ENCODE measurements at places on chromosomes 12 and 14. TPM values are rescaled to one million over a fixed set of nuclear protein-coding genes. Genes with fewer than 3 reads are reported as not detected.

GRCh38 chr14:31395572-31396205 is 24.7 kb downstream of the HEATR5A start:
- peak; percentile 26 for DNase-seq

GRCh38 chr12:74598819-74599218 is 61.2 kb downstream of the ATXN7L3B start:
- DNase-seq, result peak; percentile 4

GRCh38 chr12:53625946-53626701 is at the start of gene ATF7:
Gene ATF7 (minus strand): TSS chr12:53626382. CDS start chr12:53601000, 25,382 bp downstream.
- DNase-seq, result peak; percentile 99

GRCh38 chr12:130668286-130669204 is 47.6 kb downstream of the RIMBP2 start:
- DNase-seq, result no peak

DNA sequence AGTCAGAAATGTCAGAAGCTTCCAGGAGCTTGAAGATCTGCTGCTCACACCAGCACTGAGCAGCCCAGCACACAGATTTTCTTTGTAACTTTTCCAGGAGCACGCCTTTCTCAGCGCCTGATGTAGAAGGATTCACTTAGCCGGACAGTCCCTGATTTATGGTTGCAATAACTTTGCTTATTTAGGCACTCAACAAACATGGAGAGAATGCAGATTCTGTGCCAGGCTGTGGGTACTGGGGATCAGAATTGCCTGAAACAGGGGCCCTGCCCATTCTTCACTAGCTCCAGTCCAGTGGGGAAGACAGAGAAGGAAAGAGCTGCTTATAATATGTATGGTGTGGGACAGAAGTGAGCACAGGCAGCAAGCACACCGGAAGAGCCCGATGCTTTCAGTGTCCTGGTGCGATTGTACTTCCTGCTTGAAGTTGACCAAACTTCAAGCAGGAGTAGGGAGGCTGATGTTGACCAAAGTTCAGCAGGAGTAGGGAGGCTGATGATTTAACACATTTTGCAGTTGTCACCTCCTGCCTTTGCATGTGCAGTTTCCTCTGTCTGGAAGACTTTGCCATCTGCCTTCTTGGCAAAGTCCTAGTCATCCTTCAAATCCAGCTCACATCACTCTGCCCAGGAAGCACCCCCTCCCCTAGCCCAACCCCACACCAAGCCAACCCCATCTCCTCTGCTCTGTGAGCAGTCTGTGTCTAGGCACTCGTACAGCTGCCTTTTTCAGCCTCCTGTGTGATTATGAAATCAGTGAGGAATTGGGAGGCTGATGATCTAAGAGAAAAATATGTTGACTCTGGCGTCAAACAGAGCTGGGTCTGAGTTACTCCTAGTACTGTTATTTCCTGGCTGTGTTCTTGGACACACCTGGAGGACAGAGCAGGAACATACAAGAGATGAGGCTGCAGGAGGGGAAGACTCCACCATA is 12.0 kb upstream of the PRIMA1 start:
- DNase-seq, result peak; percentile 25

- DNase-seq, result no peak
These were observed 1.6 kb downstream of the PPP4R4 start for GRCh38 chr14:94175747-94176146.

DNA sequence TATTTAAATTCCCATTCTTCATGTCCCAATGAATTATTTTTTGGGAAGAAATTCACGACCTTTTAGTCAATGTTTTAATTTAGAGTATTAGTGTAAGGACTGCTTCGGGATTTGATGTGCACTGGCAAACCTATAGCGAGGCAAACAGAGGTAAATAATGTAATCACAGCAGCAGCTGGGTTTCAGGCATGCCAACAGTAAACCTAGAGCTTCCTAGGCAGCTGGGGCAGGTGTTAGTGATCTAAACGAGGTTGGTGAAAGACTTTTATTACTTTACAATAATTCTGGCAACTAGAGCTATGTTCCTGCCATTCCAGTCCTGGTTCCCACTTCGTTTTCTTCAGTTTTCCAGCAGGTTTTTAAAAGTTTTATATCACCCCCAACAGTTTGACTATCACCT is 1036.4 kb upstream of the FOXG1 start:
- no peak for DNase-seq

GRCh38 chr14:23727566-23728335 is 91.6 kb downstream of the DHRS2 start:
- DNase-seq, result peak; percentile 75

DNA sequence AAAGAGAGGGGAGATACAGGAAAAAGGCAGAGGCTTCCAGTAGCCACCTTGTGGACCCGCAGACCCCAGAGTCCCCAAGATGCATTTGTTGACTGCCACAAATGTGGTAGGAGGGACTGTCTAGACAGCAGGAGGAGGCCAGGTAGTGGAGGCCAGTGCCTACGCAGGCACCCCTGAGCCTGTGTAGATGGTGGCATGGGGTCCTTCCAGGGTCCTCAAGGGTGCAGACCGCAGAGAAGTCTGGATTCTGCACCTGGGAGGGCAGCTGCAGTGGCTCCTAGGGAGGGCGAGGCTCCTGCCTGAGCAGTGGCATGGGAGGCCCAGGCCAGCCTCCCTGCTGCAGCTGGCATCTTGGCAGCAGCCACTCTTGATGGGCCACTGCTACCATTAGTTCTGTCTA is 119.7 kb downstream of the NTS start:
- DNase-seq, result no peak

DNA sequence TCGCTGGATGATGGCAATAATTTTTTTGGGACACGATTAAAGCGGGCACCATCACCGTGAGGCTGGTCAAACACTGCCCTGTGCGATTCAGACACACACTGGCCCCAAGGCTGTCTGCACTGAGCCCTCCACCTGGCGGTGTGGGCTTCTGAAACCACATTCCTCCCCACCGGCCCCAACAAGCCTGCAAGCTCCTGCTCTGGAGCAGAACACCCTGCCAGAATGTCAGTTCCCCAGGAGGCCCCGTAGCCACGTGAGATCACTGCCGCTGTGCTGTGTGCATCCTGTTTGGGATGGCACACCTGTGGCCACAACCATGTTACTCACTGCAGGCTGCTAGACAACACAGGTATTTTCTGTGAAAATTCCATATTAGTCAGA is 7.9 kb downstream of the GSC start:
- DNase-seq, result no peak

GRCh38 chr12:94122591-94122990 is 25.8 kb upstream of the PLXNC1 start:
- no peak for DNase-seq

GRCh38 chr12:112419297-112420133 is 768 bp downstream of the PTPN11 start:
- peak; percentile 93 for DNase-seq

- DNase-seq, result no peak
These were observed 128.4 kb downstream of the NTF3 start for GRCh38 chr12:5560265-5560664.

DNA sequence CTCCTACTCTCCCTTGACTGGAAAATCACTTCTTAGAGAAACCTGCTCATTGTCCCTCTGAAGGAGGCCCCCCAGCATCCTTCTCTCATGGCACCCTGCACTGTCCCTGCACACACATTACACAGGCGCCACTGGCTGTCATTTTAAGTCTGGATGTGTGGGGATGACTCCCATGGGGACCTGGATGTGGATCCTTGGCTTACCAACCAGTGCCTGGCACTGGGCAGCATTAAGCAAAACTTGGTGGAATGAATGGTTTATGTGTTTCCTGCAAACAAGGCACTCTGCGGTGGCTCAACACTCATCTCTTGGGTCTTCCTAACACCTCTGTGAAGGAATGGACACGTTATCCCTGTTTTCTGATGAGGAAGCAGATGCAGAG is 162.4 kb downstream of the RBM19 start:
- DNase-seq, result no peak

- peak; percentile 35 for DNase-seq
These were observed 29.1 kb downstream of the APPL2 start for GRCh38 chr12:105206686-105207374.

DNA sequence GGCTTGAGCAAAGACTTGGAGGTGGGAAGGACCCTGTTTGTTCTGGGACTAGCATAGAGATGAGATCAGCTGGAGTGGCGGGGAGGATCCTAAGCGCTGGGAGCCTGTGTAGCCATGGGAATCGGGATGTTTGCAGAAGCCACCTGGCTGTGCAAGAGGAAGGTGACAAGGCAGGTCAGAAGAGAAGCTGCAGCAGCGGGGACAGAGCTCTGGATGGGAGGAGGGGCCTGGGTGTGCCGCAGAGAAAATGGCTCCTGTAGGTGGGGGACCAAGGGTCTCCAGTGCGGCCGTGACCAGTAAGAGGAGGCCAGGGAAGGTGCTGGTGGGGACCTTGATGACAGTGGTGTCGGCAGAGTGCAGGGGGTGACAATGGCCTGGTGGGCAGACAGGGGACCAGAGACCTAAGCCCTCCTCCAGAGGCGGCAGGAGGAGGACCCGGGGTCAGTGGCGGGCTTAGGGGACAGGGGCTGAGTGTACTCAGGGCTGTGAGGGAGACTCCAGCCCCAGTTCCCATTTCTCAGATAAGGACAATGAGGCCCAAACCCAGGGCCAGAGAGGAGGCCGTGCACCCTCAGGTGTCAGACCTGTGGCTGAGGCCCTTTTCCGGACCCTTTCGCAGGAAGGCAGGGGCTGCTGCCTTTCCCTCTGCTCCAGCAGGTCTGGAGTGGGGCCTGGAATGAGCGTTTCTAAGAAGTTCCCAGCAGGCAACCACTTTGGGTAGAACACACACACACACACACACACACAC is 206.6 kb upstream of the RTL1 start:
- DNase-seq, result no peak

- DNase-seq, result no peak
These were observed 137.0 kb upstream of the HIF1A start for GRCh38 chr14:61558271-61558670.

GRCh38 chr12:28506271-28506670 is 316.0 kb downstream of the CCDC91 start:
- peak; percentile 18 for DNase-seq

GRCh38 chr14:100138955-100139354 is 20.5 kb downstream of the DEGS2 start:
- no peak for DNase-seq

DNA sequence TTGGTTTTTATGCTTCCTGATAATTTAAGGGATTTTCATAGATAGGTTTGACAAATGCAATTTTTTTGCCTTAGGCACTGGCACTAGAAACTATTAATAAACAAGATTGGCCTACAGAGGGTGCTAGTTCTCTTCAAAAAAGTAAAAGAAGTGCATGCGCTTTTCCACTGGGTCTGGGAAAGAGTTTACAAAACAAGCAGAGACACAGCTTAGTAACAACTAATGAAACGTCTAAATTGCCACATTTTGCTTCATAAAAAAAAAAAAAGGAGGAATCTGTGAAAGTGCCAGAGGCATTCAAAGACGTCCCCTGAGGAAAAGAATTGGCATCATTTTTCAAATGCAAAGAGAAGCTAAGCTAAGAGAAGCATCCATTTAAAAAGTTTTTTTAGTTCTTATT is 58.3 kb upstream of the EEA1 start:
- peak; percentile 89 for DNase-seq

CATSPERB gene
- polyA plus RNA-seq, result not detected

IRAK3 gene
- 3.1 TPM for polyA plus RNA-seq

CCDC60 gene
- polyA plus RNA-seq, result not detected

PMEL gene
- polyA plus RNA-seq, result 0.76 TPM

BEGAIN gene
- polyA plus RNA-seq, result 0.60 TPM

PPP1R1A gene
- polyA plus RNA-seq, result not detected

LRIG3 gene
- 9.2 TPM for polyA plus RNA-seq

COL2A1 gene
- polyA plus RNA-seq, result not detected

SNX6 gene
- 191 TPM for polyA plus RNA-seq

ANKRD13A gene
- 74.8 TPM for polyA plus RNA-seq

CD69 gene
- not detected for polyA plus RNA-seq

Data from GM23248 (cell line).